ENCODE measurements at places on chromosomes 1 and 21.

DNA sequence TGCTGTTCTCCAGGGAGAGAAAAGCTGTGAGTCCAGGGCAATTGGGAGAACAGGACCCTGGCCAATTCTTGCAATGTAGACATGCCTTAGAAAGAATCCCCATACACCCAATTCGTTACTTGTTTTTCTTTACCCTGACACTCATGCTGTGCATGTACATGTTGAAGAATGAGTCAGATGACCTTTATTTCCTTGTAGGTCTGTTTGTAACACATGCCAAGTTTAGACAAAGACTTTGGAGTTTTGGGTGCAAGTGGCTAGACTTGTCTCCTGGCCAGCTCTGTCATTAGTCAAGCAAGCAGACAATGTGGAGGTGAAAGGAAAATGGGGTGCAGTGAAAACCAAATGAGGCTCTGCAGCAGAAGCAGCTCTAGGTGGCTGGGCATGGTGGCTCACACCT lies 38.1 kb downstream of the GNPAT start:
- no peak for DNase-seq

GRCh38 chr21:33296156-33296555 lies 28.6 kb upstream of the IFNAR1 start:
- DNase-seq = no peak

GRCh38 chr1:183726825-183727224 lies 73.7 kb upstream of the APOBEC4 start:
- no peak for DNase-seq

- DNase-seq = no peak
Observed at GRCh38 chr1:160064164-160064563, 5.8 kb downstream of the KCNJ10 start.

GRCh38 chr21:33123374-33124123 lies 53.6 kb downstream of the OLIG1 start:
- DNase-seq = no peak

- no peak for DNase-seq
Observed at GRCh38 chr1:89260566-89261255, 11.9 kb downstream of the GBP5 start.

DNA sequence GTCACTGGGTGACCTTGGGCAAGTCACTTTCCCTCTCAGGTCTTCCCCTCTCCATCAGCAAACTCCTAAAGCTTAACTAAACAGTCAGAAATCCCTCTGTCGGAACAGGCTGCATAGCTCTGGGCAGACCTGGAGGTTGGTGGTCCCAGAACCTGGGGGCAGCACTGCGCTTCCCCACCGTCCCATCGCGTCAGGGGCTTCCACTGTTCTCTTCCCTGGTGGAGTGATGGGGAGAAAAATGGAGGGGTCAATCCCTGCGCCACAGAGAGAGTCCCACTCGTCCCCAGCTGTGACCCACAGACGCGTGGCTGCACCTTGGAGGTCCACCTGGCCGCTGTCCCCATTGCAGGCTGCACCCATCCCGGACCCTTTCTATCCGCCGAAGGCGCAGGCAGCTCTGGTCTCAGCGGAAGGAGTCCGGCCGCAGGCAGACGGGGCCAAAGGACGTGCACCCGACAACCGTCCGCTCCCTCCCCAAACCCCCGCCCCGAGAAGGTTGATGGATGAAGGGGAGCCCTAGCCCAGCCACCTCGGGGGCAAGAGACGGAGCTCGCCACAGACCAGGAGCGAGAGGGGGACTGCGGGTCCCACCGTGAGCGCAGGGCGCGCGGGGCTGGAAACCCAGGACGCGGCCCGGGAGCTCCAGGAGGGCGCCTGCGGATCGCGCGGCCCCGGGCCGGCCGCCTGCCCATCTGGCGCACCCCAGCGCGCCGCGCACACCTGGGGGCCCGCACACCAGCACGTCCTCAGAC lies 588 bp upstream of the WNT3A start:
- no peak for DNase-seq

GRCh38 chr1:94096797-94097549 lies 24.0 kb downstream of the ABCA4 start:
- no peak for DNase-seq
